ENCODE measurements at places on chromosomes 4 and X.

GRCh38 chr4:113788888-113789287 is 27.4 kb upstream of the CAMK2D start:
- DNase-seq = no peak

GRCh38 chr4:10982305-10982704 is 297.7 kb upstream of the CLNK start:
- DNase-seq = no peak

DNA sequence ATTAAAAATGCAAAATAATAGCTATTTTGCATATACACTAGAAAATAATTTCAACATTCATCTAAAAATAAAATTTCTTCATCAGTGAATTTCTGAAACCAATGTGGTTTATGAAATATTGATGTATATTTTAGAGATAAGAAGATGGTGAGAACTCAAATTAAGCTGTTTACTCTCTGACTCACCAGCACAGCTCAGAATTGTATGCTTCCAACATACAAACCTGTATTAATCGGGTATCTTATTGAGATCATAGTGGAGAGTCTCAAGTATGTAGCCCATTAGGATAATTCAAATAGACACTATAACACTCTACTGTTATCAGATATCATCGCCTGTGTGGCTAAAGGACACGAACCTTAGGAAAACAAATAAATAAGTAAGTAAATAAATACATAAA is 899.5 kb upstream of the INTU start:
- DNase-seq = no peak

DNA sequence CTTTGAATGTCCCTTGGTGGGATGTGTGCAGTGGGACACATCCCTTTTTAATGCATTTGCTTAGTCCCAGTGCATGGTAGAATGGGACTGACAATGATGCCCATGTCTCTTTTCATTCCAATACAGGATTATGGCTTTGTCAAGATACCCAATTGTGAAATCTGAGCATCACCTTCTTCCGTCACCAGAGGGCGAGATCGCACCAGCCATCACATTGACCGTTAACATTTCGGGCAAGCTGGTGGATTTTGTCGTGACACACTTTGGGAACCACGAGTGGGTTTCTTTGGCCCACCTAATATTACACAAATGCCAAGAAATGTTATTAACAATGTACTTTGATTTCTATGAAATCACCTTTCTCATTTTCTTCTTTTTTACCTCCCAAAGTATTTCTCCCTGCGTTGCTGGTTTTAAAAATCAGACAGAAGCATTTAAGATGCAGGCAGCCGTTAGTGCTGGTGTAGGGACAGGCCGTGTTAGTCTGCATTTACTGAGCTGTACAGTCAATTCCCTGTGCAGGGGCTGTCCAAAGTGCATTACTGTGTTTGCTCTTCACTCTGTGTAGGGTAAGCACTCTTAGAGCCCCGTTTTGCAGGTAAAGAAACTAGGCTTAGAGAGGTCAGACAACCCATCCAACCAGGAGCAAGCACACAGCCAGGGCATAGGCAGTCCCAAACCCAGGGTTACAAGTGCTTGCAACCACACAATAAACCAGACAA is 46.5 kb downstream of the CWH43 start:
- DNase-seq = no peak

GRCh38 chr4:110781944-110782343 is 159.1 kb upstream of the PITX2 start:
- no peak for DNase-seq

DNA sequence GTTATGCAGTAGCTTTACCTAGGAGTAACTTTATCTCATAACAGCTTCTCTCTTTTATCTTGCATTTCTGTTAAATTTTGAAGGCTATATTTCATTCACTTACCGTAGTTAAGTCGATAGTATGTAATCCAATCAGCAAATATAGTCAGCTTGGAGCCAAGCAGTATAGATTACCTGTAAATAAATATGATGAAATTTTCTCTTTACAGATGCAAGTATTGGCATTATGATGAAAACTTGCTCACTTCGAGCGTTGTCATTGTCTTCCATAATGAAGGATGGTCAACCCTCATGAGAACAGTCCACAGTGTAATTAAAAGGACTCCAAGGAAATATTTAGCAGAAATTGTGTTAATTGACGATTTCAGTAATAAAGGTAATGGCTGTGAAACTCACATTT is 42.3 kb downstream of the HMGB2 start:
- DNase-seq = no peak

DNA sequence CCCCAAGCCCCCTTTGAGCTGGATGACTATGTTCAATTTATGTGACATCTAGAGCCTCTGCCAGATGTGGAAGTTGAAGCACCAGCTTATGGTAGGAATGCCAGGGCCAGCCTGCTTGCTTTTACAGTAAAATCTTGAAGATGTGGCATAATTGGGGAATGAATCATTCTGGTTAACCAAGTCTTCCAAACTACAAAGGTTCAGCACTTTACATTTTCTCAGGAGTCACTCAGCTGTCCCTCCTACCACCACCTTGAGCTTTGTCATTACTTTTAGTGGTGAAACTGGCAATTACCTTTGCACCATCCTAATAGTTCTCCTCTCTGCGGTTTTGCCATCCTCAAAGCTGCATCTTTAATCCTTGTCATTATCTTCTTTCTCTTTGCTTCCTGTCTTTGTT is 172.2 kb downstream of the HS6ST2 start:
- DNase-seq = no peak

DNA sequence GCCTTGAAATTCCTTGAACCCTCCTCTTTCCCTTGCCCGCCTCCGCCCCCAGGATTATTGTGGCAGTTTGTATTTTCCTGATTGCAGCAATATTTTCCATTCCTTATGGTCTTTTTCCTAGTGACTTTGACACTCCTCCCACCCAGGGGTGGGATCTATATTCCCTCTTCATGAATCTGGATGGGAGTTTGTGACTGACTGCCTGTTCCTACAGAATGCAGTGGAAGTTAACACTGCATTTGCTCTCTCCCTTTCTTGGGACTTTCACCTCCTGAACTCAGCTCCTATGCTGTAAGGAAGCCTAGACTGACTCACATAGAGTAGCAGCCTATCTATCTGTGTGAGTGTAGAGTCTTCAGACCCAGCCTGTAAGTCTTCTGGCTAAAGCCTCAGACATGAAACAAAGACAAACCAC is 2.2 kb downstream of the FUNDC2 start:
- no peak for DNase-seq

DNA sequence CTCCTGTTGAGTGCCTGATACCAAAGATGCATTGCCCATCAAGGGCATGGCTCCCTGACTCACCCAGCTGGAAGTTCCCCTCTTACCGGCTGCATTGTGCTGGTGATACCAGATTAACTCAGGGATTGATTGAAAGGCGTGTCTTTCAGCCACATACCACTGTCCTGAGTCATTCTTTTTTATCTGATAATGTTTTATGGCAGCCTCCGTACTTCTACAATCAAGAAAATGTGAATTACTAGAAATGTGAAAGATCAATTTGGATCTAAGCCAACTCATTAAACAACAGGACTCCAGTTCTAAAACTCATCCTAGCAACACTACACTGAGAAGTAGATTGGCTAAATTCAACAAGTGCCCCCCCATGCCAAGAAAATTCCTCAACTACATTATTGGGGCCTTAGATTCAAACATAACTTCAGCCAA is 40.0 kb downstream of the TXK start:
- no peak for DNase-seq

DNA sequence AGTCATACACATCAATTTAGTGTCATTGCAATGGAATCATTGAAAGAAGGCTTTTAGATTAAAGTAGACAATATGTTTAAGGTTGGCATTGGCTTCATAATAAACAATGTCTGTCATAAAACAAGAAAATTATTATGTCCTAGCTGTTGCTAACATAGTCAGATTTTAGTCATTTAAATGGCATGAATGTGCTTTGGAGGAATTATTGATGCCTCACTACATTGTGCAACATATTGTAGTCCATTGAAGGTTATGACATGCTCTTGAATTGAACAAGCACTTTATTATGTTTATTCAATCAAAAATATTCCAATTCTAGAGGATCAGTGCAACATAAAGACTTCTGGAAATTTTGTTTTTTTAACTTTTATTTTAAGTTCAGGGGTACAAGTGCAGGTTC is 489.8 kb upstream of the AMOT start:
- DNase-seq = no peak

GRCh38 chr4:2415881-2416563 is 2.4 kb downstream of the ZFYVE28 start:
- no peak for DNase-seq

DNA sequence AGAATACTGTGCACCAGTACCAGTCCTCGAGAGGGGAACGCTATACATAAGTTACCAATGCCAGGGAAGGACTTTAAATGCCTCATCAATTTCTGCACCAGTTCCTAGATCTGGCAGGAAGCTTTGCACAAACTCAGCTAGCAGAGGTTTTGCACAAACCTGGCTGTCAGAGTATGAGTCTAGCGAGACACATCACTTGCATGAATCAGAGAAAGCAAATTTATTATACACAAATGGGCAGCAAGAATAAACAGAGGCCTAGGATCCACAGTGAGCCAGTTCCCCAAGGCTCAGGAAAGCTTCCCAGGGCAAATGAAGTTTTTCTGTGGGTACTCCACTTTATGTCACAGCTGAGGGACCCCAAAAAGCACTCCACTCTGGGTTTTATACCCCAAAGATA is 523.5 kb downstream of the CFAP47 start:
- DNase-seq = no peak

- no peak for DNase-seq
Measured at GRCh38 chr4:112677519-112678091, 40.7 kb downstream of the LARP7 start.

DNA sequence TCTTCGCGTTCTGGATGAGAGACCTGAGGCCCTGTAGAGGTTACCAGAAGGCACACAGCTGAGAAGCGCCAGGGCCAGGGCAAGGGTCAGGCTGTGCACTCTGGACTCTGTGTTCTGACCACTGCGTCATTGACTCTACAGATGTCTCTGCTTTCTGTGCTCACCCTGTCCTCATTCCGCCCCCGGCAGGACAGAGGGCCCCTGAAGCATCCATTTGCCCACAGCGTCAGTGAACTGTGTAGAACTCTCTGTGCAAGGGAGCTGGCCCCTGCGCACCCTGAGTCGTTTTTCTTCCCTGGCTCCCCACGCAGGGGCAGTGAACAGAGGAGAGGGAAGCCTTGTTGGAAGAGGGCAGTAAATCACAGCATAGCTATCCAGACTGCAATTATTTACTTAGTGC is 6.1 kb upstream of the WAS start:
- DNase-seq = no peak

GRCh38 chr4:155402941-155403340 is 26.2 kb upstream of the MAP9 start:
- DNase-seq = no peak

- DNase-seq = no peak
Measured at GRCh38 chr4:127579821-127580220, 52.9 kb upstream of the INTU start.

DNA sequence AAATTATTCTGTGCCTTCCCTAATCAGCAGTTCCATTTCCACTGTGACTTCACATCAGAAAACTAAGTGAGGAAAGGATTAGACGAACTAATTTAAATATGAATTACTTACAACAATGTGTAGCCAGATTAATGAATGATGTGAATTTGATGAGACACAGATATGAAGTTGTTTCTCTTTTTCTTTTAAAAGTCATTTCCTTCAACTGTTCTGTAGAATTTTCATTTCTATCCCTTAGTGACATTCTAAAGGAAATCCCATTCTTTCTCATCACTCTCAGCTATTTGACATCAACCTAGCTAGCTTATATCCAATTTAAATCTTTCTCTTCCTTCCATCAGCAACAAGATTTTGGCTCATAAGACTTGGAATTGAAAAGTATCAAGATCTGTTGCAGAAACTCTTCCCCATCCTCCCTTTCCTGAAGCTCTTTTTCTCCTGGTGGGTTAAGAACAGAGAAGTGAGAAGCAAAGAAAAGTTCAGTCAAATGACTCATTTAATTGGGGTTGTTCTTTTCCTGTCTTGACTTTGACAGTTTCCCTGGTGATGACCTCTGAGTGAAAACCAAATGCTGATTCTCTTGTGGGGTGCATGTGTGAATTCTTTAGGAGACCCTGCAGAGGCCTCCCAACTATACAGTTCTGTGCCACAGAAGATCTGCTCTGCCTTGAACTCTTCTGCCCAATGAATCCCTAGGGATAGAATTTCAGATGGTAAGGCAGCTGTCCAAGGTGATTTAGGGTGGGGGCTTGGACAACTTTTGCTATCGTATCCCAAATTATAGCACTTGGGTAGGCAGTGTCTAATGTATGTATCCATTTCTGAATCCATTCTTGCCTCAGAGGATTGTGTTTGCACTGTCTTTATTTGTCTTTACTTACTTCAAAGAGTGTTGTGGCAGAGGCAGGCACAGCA is 232.5 kb upstream of the GPRIN3 start:
- DNase-seq = no peak

DNA sequence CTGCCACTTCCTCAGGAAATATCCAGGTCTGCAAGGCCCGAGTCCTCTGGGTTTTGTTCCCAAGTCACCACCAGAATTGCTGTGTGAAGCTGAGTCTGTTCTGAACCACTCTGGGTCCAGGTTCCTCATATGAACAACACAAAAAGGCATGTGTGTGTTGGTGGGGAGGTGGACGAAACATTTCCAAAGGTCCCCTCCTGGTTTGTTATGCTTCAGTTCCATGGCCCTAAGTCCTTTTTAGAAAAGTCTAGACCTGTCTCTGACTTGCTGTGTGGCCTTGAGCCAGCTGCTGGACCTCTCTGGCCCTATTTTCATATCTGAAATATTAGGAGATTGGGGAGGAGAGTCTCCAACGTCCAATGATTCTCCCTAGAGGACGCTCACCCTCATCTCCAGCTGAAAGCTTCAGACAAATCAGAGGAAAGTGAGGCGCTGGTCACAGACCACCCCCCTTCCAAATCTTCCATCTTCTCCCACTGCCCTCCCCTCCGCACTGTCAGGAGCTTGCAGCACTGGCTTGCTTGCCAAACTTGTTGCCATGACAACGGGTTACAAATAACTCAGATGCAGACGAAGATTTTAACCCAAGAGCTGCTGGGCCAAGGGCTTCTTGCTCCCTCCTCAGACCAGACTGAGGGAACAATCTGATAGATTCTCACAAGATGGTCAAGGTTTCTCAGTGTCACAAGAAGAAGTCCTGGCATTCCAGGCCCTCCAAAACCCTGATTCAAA is 64.5 kb downstream of the SMC1A start:
- DNase-seq = no peak

- DNase-seq = no peak
Measured at GRCh38 chr4:124018383-124019317, 622.1 kb downstream of the SPRY1 start.

DNA sequence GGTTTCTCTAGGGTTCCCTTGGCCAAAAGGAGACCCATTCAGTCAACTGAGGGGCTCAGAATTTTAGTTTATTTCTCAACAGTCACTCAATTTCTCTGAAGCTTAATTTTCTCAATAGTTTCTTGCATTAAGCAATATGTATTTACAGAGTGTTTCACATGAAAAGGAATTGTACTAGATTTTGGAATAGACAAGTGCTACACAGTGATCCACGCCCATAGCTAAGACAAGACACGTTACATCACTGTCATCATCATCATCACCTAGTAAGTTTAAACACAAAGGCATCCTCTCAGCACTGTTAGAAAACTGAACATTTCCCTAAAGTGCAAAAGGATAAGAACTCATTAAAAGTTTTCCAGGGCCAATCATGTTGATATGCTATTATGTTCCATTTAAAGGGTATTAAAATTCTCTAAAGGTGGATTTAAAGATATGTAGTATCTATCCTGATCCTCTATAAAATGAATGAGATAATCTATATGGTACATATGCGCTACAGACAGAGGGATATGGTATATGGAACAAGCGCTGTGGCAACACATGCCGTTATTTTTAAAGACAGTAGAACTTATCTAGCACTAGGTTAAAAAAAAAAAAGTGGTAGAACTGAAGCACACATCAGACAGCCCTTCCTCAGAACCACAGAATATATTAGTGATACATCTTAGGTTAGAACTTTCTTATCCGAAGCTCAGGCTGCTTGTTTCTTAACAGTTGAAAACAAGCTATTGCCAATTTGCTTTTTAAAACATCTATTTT is 12.1 kb downstream of the PPA2 start:
- no peak for DNase-seq
